Activated naive CD8-positive, alpha-beta T cell treated with anti-CD3 and anti-CD28 coated beads, Interleukin-2, amount 10 ng/mL, durations not matched to agents 7 days and 5 days (primary cell): ENCODE measurements at places on chromosomes 5 and 9. TPM values are rescaled to one million over a fixed set of nuclear protein-coding genes. Genes with fewer than 3 reads are reported as not detected.

ELAVL2 gene
- total RNA-seq = not detected

UNC5A gene
- not detected for total RNA-seq

SPINK7 gene
- total RNA-seq = not detected

LCNL1 gene
- total RNA-seq = 0.48 TPM

AHRR gene
- total RNA-seq = 41.6 TPM

DNA sequence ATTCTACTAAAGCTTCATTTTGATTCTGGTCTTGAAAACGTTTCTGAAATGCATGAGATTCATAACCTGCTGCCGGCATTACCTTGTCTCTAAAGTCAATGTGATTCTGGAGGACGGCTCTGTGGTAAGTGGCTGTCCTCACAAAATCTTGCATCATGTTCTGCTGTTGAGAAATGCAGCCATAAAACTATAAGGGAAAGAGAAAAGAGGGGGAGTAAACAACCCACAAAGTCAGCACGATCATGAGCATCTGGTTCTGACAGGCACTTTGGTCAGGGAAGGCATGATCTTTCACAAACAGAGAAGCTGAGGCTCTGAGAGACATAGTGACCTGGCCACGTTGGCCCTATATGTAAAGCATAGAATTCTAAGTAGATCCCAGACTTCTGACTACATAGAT lies 168.9 kb upstream of the PUM3 start:
- H3K27ac ChIP-seq = no peak overlapping the region
- no peak for DNase-seq
- H3K4me1 ChIP-seq = no peaks in the 10 kb centered on the region
- no peaks in the 10 kb centered on the region for H3K36me3 ChIP-seq
- H3K4me3 ChIP-seq = no peak overlapping the region

GRCh38 chr9:127295005-127295404 lies 30.4 kb downstream of the GARNL3 start:
- H3K27ac ChIP-seq = no peak overlapping the region
- DNase-seq = no peak
- peaks cover 16% of the 10 kb centered on the region for H3K27me3 ChIP-seq

GRCh38 chr5:139335811-139336210 lies 5.8 kb upstream of the PAIP2 start:
- H3K36me3 ChIP-seq = peaks cover 7% of the 10 kb centered on the region
- no peak for DNase-seq
- no peaks in the 10 kb centered on the region for H3K27me3 ChIP-seq

DNA sequence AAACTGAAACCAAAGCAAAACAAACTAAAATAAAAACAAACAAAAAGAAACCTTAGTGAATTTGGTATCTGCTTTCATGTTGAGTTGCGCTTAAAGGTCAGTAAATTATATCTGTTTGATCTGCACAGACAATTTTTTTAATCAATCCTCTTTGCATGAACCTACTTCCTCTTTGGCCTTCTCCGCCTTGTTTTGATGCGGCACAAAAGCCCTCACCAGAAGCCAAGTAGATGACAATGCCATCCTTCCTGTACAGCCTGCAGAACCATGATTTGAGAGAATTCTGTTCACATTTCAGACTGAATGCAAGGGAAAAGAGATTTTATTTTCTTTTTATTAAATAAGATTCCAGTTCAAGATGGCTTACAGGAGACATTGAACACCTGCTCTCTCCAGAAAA lies 473.6 kb upstream of the FTMT start:
- no peak for DNase-seq
- no peaks in the 10 kb centered on the region for H3K27me3 ChIP-seq
- H3K4me1 ChIP-seq = no peaks in the 10 kb centered on the region
- H3K27ac ChIP-seq = no peak overlapping the region

GRCh38 chr9:38068701-38069628 lies at the start of gene SHB:
Gene SHB (minus strand): TSS chr9:38069227. CDS start chr9:38068645, 582 bp downstream.
- no peak within 1 kb of the TSS for H3K27ac ChIP-seq
- H3K27me3 ChIP-seq = peaks cover 52% of the 10 kb centered on the region
- peak; percentile 82 for DNase-seq

DNA sequence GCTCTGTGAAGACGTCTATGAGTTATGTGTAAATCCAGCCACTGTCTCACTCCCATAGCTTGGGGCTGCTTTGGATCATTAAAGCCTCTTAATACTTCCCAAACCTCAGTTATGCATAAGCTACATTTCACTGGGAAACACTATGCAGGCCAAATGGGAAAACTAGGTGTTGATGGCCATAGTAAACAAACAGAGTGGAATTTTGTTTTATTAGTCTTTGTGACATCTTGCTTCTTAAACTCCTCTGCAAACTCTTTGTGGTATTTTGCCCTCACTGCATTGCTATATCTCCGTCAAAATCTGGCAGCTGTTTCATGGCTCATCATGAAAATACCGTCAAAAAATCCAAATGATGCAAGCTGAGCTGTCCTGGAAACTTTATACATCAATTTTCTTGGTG lies 167.2 kb upstream of the HMHB1 start:
- no peak for DNase-seq
- H3K4me3 ChIP-seq = no peak overlapping the region
- H3K36me3 ChIP-seq = no peaks in the 10 kb centered on the region
- no peaks in the 10 kb centered on the region for H3K27me3 ChIP-seq
- no peaks in the 10 kb centered on the region for H3K4me1 ChIP-seq
- no peak overlapping the region for H3K27ac ChIP-seq

DNA sequence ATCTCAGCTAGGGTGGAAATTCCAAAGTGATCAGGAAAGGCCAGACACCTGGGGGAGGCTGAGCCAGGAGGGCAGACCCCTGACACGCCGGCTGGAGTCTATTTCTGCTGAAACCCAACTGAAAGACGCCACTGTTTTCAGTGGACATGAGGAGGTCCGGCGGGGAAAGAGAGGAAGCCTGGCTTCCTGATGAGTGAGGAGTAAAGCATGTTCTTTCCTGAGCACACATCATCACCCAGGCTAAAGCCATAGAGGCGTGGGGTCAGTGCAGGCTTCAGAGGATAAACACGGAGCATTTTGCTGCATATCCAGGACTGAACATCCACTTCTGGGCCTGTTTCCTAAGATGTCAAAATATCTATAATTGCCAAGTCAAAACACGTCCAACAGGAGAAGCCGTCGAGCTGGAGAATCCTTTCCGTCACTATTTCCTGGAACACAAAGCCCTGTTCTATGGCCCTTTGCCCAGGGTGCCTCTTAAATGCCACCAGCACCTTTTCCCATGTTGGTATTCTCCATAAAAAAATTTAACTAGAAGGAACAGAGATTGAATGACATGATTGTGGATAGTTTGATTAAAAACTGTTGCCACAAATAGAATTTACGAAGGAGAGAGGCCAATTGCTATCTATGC lies 597.9 kb upstream of the ADAMTS16 start:
- no peaks in the 10 kb centered on the region for H3K27me3 ChIP-seq
- H3K4me3 ChIP-seq = no peak overlapping the region
- H3K36me3 ChIP-seq = no peaks in the 10 kb centered on the region
- no peak overlapping the region for H3K27ac ChIP-seq
- no peak for DNase-seq
- H3K4me1 ChIP-seq = no peaks in the 10 kb centered on the region

GRCh38 chr5:148792744-148793143 lies 33.7 kb upstream of the ADRB2 start:
- H3K27me3 ChIP-seq = peaks cover 7% of the 10 kb centered on the region
- H3K4me1 ChIP-seq = peaks cover 15% of the 10 kb centered on the region
- no peak overlapping the region for H3K27ac ChIP-seq
- no peak overlapping the region for H3K4me3 ChIP-seq

- H3K4me1 ChIP-seq = no peaks in the 10 kb centered on the region
- DNase-seq = no peak
- no peak overlapping the region for H3K4me3 ChIP-seq
- no peaks in the 10 kb centered on the region for H3K27me3 ChIP-seq
- no peak overlapping the region for H3K27ac ChIP-seq
These were observed 343.2 kb downstream of the ACTL7B start for GRCh38 chr9:108512426-108513173.

DNA sequence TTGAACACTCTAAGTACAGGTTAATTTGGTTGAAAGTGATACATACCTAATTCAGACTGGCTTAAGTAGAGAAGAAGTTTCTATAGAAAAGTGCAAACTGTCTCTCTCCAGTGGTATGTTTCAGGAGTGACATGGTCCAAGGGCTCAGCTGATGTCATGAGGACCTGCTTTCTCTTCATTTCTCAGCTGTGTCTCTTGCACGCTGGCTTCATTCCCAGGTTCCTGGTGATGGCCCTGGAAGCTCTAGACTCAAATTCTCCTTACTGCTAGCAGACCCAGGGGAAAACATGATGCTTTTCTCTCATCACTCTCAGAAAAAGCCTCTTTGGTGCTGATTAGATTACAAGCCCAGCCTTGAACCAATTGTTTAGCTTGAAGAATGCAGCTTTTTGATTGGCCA lies 211.9 kb upstream of the CLINT1 start:
- no peak overlapping the region for H3K27ac ChIP-seq
- no peak overlapping the region for H3K4me3 ChIP-seq
- H3K36me3 ChIP-seq = no peaks in the 10 kb centered on the region
- H3K27me3 ChIP-seq = peaks cover 3% of the 10 kb centered on the region
- H3K4me1 ChIP-seq = peaks cover 3% of the 10 kb centered on the region

- H3K36me3 ChIP-seq = peaks cover 45% of the 10 kb centered on the region
- peak overlapping the region; percentile 21 for H3K4me3 ChIP-seq
- no peak for DNase-seq
These were observed 7.4 kb downstream of the OTULINL start for GRCh38 chr5:14588758-14589543.

GRCh38 chr9:107336718-107337360 lies 53.8 kb downstream of the RAD23B start:
- H3K4me1 ChIP-seq = peaks cover 3% of the 10 kb centered on the region
- no peaks in the 10 kb centered on the region for H3K27me3 ChIP-seq
- peaks cover 21% of the 10 kb centered on the region for H3K36me3 ChIP-seq
- no peak for DNase-seq
- H3K27ac ChIP-seq = no peak overlapping the region
- no peak overlapping the region for H3K4me3 ChIP-seq

GRCh38 chr5:121706686-121707085 lies 145.0 kb upstream of the FTMT start:
- no peak for DNase-seq
- no peak overlapping the region for H3K27ac ChIP-seq
- no peaks in the 10 kb centered on the region for H3K36me3 ChIP-seq

- peaks cover 5% of the 10 kb centered on the region for H3K4me1 ChIP-seq
- no peak overlapping the region for H3K4me3 ChIP-seq
- H3K27me3 ChIP-seq = peaks cover 3% of the 10 kb centered on the region
- H3K27ac ChIP-seq = no peak overlapping the region
- H3K36me3 ChIP-seq = no peaks in the 10 kb centered on the region
These were observed 90.3 kb upstream of the ZNF366 start for GRCh38 chr5:72597456-72597948.

DNA sequence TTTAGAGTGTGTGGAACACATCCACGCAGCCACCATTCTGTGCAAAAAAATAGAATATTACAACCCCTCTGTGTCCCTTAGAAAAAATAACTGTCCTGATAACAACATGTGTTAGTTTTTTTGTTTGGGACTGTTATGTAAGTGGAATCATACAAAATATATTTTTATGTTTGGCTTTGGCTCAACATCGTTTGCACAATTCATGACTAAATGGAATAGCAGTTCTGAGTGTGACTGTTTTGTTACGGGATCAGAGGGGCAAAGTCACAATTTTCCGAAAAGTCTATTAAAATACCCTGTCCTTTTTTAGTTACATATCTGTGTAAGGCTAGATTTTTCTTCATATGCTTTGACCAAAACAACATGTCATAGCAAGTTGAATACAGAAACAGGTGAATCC lies 12.8 kb downstream of the MTREX start:
- no peaks in the 10 kb centered on the region for H3K27me3 ChIP-seq
- H3K4me1 ChIP-seq = peaks cover 7% of the 10 kb centered on the region
- peaks cover 21% of the 10 kb centered on the region for H3K36me3 ChIP-seq
- H3K4me3 ChIP-seq = no peak overlapping the region
